ENCODE measurements at places on chromosomes 6 and 20.
A peak's percentile ranks its signal among the peaks of the same experiment; 100 is the strongest.

- DNase-seq, result no peak
Observed at GRCh38 chr6:139486476-139486799, 112.0 kb upstream of the CITED2 start.

DNA sequence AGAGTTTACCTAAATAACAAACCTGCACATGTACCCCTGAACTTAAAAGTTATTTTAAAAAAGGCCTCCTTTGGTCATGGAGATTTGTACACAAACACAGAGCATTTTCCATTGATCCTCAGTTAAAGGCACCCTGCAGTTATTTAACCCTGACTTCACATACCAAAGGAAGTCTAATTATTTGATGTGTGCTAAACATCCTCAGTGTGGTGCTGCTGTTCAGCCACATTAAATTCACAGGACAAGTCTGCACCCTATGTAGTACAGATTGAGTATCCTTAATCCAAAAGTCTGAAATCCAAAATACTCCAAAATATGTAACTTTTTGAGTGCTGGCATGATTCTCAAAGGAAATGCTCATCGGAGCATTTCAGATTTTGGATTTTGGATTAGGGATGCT is 21.4 kb downstream of the KCNQ5 start:
- no peak for DNase-seq

DNA sequence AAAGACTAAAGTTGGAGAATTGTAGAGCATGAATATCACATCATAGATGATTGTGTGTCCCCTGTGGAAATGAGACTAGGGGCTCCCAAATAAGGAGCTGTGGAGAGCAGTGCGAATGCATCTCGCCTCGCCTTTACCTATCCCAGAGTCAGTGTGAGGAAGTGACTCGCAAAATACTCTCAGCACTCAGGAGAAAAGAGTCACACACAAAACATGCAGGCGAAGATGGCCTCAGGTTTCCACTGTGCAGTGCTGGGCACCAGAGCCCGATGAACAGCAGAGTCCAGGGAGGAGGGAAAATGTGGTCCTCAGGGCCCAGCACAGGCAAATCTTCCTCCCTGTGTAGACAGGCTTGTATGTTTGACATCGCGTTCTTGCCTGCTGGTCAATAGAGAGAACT is 126.5 kb upstream of the AFDN start:
- DNase-seq, result no peak

- no peak for DNase-seq
Observed at GRCh38 chr6:17630511-17631073, 30.5 kb downstream of the FAM8A1 start.

DNA sequence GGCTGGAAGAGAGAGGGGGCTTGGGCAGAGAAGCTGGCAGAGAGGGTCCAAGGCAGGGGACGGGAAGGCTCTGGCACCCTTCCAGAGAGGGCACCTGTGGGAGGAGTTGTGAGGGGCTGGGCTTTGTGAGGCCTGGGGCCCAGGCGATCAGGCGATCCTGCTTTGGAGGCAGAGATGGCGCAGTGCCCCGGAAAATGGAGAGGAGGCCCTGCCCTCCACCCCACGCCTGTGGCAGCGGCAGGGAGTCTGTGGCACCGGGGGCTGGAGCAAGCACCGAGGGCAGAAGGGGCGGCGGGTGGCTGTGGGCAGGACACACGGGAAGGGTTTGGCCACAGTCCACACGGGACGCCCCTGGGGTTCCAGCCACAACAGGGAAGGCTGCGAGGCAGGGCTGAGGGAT is 36.5 kb upstream of the FNDC1 start:
- no peak for DNase-seq

DNA sequence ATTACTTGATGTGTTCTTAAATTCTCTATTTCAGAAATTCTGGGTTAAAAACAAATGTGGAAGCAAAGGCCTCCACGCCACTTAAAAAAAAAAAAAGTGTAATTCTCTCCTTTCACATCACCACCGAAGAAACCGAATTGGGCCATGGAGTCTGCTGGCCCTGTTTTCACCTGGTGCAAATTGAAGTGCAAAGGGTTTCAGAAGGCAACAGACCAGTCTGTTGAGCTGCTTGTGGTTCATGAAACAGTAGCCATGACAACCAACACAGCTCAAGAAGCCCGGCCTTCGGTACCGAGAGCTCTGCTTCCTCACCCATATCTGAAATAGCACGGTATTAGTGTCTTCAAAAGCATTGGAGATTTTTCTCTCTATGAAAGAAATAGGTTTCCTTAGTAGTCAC is 63.1 kb downstream of the GMPR start:
- no peak for DNase-seq

- DNase-seq, result peak; percentile 1
Observed at GRCh38 chr6:88804701-88805100, 158.7 kb downstream of the RNGTT start.

DNA sequence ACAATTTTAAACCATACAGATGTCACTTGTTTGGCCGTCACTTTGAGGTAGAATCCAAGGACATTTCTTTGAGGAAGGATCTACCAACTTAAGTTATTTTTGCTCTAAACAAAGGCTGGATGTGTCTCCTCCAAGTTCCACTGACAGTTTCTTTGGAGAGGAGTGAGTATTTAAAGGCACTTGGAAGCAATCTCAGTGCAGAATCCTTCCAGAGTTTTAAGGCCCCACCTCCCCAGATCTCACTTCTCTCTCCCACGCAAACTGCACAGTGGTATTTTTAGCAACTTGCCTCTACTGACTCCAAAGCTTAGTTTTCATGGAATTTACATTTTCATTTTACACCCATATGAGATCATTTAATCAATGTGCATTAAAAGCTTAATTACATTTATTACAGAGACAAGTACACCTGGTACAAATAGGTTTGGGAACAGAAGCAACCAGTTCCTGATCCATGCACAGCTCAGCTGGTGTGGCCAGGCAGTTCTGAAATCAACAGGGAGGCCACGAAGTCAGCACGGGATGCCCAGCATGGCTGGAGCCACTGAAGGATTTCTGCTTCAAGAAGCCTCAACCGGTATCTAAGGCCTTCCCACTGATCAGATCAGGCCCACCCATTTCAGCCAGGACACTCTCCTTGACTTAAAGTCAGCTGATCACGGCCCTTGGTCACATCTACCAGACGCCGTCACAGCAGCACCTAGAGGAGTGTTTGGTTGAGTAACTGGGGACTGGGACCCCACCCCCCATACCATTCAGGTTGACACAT is 109.8 kb downstream of the SYCP2 start:
- DNase-seq, result no peak

GRCh38 chr20:21101932-21102575 is 4.1 kb downstream of the LINC00237 start:
- peak; percentile 14 for DNase-seq

DNA sequence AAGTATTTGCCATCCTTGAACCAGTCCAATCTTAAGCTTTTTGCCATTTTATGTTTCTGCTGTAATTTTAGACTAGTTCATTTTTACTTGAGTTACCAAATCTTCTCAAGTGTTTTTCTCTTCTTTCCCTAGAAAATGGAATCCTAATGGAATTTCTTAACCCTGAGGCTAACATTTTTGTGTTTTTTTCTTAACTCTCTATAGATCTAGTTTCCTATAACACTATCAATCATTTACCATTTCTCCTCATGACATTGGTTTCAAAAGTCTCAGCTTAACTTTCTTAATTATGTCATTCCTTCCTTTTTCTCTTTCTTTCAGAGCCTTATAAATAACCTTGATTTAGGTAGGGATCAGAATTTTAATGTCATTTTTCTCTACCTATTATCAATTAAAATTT is 54.8 kb downstream of the SENP6 start:
- DNase-seq, result no peak

DNA sequence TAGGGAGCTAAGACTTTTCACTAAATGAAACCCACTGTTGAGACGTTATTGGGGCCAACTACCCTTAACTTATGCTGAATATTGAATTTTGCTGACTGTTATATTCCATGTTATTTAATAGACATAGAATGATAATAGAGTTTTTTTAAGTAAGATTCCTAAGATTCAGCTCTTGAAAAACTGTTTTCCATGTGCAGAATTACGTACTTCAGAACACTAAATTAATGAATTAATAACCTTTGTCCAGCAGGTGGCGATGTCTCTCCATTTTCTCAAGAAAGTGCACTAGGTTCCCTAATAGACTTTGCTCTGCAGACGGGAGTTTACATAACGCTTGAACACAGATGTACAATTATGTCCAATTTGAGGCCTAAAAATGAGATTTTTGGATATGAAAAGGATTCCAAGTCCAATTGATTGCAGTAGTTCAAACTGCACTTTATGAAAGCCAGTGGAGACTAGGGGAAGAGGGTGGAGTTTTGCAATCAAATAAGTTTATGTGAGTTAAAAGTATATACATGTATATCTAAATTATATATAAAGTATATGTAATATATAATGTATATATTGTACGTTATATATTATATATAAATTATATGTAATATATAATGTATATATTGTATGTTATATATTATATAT is 282.1 kb downstream of the UST start:
- DNase-seq, result peak; percentile 94

DNA sequence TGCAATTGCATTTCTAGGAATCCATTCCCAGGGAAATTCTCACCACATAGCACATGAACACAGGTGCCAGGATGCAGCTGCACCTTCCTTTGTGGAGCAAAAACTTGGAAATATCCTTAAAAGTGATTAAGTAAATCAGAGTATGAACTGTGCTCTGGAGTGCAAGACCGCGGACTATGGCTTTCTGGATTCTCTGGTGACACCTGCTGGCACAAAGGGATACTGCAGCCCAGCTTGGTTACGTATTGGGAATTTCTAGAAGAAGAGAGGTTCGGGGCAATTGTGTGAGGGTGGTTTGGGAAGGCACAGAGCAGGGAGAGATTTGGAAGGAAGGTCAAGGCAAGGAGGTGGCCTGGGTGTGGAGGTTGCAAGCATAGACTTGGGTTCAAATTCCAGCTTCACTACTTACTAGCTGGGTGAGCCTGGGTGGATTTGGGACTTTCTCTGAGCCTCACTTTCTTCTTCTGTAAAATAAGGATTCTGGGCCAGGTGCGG is 15.9 kb upstream of the PEDS1 start:
- no peak for DNase-seq

DNA sequence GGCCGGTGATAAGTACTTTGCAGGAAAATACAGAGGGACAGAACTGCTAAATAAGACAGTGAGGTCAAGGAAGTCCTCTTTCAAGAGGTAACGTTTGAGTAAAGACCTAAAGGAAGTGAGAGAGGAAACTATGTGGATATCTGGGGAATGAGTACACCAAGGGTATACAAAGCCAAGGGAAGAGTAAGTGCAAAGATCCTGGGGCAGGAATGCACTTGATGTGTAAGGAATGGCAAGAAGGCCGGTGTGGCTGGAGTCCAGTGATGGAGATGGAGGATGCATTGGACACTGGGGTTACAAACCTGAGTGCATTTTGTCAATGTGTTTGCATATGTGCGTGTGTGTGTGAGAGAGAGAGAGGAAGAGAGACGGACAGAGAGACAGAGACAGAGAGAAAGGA is 32.1 kb upstream of the TGM2 start:
- no peak for DNase-seq

DNA sequence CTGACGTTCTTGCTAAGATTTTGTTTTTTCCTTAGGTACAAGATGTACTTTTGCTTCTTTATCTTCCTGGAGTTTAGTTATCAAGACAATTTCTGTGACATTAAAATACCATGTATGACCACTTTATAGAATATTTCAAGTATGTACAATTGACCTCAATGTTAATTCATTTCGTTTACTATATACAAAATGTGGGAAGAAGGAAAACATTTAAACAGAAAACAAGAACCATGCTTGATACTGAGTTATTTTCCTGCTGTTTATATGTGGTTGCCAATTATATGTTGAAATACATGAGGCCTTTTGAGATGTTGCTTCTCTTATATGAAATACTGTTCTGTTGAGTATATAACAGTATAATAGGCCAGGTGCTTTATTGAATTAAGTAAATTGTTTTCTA is 184.3 kb downstream of the JARID2 start:
- no peak for DNase-seq

GRCh38 chr6:77324866-77325265 is 138.4 kb downstream of the HTR1B start:
- no peak for DNase-seq

GRCh38 chr6:129705212-129705611 is 4.8 kb downstream of the ARHGAP18 start:
- no peak for DNase-seq

DNA sequence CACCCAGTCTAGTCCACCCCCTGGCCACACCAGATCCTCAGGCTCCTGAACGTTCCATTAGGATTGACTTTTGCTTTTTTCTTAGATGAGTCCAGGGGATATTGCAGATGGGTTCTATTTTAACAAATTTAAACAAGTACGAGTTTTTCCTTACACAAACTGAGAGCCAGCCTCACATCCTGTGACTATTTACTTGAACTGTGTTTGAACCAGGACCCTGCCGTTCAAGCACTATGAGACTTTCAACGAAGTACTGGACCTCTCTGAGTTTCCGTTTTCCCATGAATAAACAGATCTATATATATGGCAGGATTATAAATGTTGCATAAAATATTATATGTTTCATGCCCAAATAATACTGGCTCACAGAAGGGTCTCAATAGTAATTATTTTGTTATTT is 1.4 kb upstream of the METTL24 start:
- DNase-seq, result no peak

DNA sequence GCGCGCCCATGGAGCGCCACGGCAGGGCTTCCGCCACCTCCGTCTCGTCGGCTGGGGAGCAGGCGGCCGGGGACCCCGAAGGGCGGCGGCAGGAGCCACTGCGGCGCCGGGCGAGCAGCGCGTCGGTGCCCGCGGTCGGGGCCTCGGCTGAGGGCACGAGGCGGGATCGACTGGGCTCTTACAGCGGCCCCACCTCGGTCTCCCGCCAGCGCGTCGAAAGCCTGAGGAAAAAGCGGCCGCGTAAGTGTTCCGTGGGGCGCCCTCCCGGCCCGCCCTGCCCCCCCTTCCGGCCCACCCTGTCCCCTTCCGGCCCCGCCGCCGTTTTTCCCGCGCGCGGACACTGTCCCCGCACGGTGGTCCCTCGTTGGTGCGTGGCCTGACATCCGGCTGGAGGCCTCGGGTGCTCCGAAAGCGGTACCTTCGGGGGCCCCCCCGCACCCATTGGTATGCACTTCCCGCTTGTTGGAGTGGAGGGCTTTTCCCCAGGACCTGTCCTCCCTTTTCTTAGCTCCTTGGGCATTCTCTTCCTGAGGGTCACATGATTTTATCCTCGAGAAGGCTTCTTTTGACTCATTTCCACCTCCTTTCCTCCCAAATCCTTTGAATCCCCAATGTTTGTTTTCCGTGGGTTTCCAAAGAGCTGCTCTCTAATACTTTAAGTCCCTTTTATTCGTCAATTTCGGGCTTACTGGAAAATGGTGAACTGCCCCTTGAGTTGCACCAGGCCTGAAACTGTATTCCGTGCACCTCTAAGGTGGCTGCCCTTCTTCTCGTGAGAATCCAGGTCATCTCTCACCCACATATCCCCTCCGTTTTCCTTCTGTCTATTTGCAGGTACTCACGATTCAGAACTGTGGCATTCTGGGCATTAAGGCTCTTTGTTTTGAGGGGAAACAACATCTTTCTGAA is 556 bp downstream of the PANK2 start:
- DNase-seq, result no peak

DNA sequence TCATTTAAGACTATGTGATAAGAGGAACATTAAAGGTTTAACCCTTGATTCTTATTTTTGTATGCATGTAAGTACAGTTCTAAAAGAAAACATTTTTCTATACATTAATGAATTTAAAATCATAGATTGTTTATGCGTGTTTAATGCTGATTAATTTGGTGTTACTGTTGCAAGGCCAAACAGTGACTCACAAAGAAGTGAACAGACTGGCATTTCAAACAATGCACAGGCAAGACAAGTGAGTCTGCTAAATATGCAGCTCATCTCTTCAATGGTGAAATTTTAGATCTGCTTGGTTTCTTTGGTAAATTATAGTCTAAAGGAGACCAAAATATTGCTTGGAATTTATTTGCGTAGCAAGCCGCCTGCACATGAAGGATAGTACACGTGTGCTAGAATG is 417.4 kb upstream of the SOX4 start:
- no peak for DNase-seq

- DNase-seq, result no peak
Observed at GRCh38 chr6:43204271-43205105, 22.5 kb downstream of the CUL9 start.

Data from foreskin fibroblast (primary cell).